ENCODE measurements at places on chromosomes 1 and 21. TPM values are rescaled to one million over a fixed set of nuclear protein-coding genes. Genes with fewer than 3 reads are reported as not detected.

Gene LAMC1
- 249 TPM for polyA plus RNA-seq

Gene GCSAML
- polyA plus RNA-seq: 0.11 TPM

DNA sequence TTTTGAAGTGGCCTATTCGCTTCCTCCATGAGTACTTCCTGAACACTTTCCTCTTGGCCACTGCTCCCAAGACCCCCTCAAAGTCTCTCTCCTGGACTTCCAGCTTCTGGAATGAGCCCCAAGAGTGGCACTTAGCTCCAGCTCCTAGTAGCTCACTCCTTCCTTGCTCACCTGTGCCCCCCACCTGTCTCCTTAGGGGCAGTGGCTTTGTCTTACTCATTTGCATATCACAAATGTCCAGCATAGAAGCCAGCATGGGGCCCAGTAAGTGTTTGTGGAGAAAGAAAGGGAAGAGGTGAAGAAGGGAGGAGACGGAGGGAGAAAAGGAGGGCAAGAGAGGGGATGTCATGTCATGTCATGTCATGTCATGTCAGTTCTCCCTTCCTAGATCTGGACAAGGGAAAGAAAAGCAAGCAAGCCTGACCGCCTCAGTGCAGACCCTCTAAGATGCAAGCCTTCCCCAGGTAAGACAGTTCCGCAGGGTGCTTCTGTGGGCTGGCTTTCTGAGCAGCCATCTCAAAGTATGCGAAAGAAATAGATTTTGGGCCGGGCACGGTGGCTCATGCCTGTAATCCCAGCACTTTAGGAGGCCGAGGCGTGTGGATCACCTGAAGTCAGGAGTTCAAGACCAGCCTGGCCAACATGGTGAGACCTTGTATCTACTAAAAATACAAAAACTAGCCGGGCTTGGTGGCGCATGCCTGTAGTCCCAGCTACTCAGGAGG is 6.9 kb upstream of the MX1 start:
- no peak for DNase-seq

DNA sequence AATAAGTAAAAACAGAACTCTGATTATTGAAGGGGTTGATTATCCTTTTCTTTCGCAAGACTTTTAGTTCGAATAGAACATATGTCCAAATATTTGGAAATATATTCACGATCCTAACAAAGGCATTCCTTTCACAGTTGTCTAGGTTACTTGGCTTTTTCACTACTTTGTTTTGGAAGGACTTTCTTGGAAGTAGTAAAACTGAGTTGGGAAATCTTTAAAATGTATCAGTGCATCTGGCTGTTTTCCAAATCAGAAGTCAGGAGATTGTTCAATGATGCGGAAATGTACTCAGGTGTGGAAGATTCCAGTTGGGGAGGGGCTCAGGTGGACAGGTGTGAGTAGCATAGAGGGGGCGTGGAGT is 67.1 kb downstream of the SH3BGR start:
- peak; percentile 26 for DNase-seq

Measured in forelimb muscle (tissue), 1 donor.